ENCODE measurements at places on chromosomes 7 and 10.

DNA sequence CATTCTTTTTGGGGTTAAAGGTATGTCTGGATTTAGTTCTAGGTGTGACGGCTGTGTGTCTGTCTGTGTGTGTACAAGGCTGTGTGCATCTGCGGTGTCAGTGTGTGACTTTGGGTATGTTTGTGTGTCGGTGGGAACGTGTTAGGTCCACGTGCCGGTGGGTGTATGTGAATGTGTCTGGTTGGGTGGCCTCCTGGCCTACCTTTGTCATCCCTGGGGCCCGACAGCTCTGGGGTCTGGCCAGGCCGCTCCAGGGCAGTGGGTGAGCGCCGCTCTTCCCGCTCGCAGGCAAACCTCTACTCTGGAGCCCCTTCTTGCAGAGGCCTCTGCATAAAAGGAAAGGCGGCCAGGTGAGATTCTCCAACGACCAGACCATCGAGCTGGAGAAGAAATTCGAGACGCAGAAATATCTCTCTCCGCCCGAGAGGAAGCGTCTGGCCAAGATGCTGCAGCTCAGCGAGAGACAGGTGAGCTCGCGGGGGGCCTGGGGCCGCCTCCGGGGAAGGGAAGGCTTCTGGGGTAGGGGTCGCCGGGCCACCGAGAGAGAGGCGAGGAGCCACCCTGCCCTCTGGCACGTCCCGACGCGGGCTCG lies 2.4 kb downstream of the HHEX start:
- H3K27ac ChIP-seq: peak overlapping the region; percentile 3
- peak overlapping the region; percentile 10 for H3K4me3 ChIP-seq
- no peak for DNase-seq
- H3K27me3 ChIP-seq: no peaks in the 10 kb centered on the region
- H3K36me3 ChIP-seq: peaks cover 9% of the 10 kb centered on the region
- peaks cover 23% of the 10 kb centered on the region for H3K4me1 ChIP-seq

DNA sequence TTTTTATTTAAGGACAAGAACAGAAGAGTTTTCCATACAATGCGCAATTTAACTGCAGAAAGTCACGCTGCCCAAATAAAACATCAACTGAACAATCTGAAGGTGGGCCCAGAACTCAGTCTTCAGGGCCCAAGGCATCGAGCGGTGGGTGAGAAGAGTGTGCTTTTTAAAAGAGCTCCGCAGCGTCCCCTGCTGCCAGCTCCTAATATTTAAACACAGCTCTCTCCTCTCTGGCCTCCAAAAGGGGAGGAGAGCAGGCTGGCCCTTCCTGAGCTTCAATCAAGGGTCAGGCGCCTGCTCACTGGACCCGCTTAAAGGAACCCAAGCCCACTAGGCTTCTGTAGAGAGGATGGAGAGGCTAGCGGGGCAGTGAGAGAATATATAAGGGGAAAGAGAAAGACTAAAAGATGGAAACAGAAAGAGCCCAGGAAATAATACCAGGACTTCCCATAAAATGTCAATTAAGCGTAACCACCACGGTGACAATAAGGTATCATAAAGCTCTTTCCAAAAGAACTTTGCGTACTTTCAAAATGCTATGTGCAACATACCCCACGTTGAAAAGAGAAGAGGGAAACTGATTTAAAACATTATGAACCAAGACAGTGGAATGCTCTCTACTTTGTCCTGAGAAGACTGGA lies 2.8 kb downstream of the FAM53B start:
- no peaks in the 10 kb centered on the region for H3K36me3 ChIP-seq
- H3K4me3 ChIP-seq: no peak overlapping the region
- peaks cover 18% of the 10 kb centered on the region for H3K4me1 ChIP-seq
- no peak overlapping the region for H3K27ac ChIP-seq

DNA sequence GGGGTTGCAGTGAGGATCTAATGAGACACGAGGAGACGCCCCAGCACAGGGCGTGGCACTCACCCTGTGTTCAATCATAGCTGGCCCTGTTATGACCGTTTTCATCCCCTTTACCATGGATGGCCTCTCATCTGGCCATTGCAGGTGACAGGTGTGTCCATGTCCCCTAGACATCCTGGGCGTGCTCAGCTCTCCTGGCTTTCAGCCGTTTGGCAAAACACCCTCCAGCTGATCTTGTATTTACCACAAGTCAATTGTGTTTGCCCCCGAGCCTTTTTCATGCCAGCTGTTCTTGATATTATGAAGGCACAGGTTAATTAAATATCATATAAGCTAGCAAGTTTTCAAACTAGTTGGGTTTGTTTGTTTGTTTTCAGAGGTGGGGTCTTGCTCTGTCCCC lies 97.1 kb downstream of the CHST15 start:
- peaks cover 4% of the 10 kb centered on the region for H3K27me3 ChIP-seq
- H3K4me3 ChIP-seq: no peak overlapping the region
- no peaks in the 10 kb centered on the region for H3K36me3 ChIP-seq

DNA sequence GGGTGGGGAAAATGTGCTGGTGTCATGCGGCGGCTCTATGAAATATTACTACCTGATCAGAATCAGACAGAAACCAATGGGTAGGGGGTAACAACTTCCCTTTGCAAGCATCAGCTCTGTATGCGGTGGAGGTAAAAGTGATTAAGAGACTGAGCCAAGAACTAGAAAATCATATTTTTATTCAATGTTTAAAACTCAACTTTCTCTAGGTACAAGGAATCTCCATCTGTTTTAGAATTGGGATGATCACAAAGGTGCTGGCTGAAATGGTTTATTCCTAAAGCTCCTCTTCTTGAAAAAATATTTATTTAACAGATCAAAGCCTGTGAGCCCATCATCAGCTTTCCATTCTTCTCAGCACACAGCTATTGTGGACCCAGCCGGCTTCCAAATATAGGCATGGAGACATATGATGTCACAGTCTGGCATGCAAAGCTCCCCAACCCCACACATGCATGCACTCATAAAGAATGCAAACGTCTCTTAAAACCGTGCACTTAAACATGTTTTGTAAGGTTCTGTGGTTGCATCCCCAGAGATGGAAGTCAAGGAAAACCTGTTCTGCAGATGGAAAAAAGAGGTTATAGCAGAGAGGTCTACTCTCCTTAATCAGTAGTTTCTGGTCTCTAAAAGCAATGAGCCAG lies 126.0 kb downstream of the SKIDA1 start:
- peak overlapping the region; percentile 47 for H3K27ac ChIP-seq
- H3K4me3 ChIP-seq: no peak overlapping the region
- H3K36me3 ChIP-seq: no peaks in the 10 kb centered on the region
- DNase-seq: peak; percentile 98

DNA sequence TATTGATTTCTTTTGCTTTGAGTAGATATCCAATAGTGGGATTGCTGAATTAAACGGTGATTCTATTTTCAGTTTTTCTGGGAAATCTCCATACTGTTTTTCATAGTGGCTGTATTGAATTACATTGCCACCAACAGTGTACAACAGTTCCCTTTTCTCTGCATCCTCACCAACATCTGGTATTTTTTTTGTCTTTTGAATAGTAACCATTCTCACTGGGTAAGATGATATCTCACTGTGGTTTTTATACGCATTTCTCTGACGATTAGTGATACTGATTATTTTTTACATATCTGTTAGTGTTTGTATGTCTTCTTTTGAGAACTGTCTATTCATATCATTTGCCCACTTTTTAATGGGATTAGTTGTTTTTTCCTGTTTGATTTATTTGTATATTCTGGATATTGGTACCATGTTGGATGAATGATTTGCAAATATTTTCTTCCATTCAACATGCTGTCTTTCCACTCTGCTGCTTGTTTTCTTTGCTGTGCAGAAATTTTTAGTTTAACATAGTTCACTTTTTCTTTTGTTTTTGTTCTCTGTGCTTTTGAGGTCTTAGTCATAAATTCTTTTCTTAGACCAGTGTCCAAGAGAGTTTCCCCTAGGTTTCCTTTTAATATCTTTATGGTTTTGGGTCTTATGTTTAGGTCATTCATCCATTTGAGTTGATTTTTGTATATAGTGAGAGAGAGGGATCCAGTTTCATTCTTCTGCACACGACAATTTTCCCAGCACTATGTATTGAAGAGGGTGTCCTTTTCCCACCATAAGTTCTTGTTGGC lies 584.7 kb downstream of the PHTF2 start:
- no peak overlapping the region for H3K4me3 ChIP-seq
- no peaks in the 10 kb centered on the region for H3K4me1 ChIP-seq
- H3K27ac ChIP-seq: no peak overlapping the region
- peak; percentile 47 for DNase-seq
- H3K27me3 ChIP-seq: no peaks in the 10 kb centered on the region

DNA sequence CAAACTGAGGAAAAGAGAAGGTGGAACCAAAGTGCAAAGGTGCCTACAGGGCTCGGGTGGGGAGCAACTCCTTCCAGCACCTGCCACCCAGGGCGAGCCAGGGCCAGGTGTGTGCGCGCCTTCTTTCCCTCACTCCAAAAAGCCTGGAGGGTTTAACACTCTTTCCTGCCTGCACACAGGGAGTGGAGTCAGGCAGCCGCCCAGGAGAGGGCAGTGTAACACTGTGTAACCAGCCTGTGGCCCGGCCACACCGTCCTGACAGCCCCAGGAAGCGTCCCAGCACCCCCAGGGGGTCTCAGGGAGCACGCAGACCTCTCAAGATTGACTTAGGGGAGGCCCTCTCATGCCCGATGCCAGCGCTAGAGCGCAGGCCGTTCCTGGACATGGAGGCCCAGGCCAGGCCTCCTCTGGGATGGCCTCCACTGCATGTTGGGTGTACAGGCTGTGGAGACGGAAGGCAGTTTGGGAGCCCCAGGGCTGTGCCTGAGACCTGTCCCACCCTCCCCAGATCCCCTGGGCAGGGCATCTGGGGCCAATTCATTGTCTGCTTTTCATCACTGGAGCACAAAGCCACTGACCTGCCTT lies 13.4 kb downstream of the BRI3 start:
- peak; percentile 47 for DNase-seq
- peaks cover 43% of the 10 kb centered on the region for H3K36me3 ChIP-seq
- H3K27ac ChIP-seq: no peak overlapping the region
- H3K4me3 ChIP-seq: no peak overlapping the region

DNA sequence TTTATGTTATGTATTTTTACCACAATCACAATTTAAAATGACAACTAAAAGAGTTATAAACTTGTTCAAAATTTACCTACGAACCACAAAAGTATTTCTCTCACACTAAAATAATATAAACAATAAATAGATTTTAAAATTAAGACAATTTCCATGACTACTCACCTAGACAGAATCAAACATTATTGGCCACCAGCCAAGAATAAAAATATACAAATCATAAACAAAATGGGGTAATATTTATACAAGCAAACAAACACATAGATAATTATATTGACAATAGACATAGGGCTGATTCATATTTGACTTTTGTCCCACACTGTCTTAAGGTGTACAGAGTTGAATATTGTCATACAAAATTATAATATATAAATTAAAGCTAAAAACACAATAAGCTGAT lies 119.6 kb upstream of the ZNF92 start:
- no peak overlapping the region for H3K4me3 ChIP-seq
- H3K4me1 ChIP-seq: no peaks in the 10 kb centered on the region
- H3K27ac ChIP-seq: no peak overlapping the region
- DNase-seq: no peak
- peaks cover 4% of the 10 kb centered on the region for H3K27me3 ChIP-seq

GRCh38 chr7:7202375-7202720 lies 20.0 kb downstream of the C1GALT1 start:
- no peaks in the 10 kb centered on the region for H3K4me1 ChIP-seq
- no peak overlapping the region for H3K27ac ChIP-seq
- no peaks in the 10 kb centered on the region for H3K27me3 ChIP-seq
- no peak for DNase-seq
- H3K36me3 ChIP-seq: no peaks in the 10 kb centered on the region

DNA sequence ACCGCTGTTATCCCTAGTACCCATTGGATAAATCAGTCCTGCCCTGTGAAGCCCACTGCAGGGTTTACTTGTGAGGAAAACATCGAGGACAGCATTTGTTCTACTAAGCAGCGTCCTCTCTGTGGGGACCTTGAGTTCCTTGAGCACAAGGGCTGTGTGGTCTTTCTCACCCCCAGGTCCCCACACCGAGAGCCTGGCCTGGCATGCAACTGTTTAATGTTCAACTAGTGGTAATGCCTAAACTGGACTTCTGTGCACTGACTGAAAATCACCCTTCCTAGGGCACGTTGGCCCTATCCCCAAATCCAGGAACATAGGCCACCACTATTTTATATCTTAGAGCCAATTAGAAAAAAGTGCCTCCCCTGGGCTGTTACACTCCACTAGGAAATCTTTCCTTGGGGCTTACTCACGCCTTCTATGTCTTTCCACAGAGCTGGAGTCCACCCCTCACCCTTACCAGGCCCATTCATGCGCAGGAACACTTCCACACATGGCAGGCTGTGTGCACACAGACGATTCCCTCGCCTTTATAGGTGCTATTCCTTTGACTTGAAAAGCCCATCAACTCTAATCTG lies 1.7 kb upstream of the TMEM213 start:
- H3K27me3 ChIP-seq: no peaks in the 10 kb centered on the region
- DNase-seq: no peak
- no peak overlapping the region for H3K4me3 ChIP-seq
- H3K36me3 ChIP-seq: no peaks in the 10 kb centered on the region

DNA sequence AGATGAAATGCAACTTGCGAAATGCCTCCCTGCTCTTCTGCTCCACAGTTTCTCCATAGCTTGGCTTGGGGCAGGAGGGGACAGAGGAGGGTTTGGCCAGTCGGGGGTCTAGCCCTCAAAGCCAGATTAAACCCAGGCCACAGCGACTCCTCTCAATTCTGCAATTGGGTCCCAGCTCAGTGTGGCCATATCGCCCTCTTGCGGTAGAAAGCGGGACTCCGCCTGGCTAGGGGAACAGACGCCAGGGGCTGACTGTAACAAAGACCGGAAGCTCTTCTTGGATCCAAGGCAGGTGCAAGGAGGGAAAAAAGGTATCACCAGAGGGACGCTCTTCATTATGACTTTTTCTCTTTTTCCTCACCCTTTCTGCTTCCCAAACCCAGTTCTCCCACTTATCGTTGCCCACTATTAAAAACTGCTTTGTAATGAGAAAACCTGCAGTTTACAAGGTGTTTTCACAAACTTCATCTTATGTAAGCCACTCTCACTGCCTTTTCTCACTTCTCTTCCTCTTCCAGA lies 36.6 kb upstream of the TNPO3 start:
- peak; percentile 44 for DNase-seq
- no peak overlapping the region for H3K27ac ChIP-seq
- H3K4me3 ChIP-seq: no peak overlapping the region
- H3K4me1 ChIP-seq: no peaks in the 10 kb centered on the region
- no peaks in the 10 kb centered on the region for H3K36me3 ChIP-seq

DNA sequence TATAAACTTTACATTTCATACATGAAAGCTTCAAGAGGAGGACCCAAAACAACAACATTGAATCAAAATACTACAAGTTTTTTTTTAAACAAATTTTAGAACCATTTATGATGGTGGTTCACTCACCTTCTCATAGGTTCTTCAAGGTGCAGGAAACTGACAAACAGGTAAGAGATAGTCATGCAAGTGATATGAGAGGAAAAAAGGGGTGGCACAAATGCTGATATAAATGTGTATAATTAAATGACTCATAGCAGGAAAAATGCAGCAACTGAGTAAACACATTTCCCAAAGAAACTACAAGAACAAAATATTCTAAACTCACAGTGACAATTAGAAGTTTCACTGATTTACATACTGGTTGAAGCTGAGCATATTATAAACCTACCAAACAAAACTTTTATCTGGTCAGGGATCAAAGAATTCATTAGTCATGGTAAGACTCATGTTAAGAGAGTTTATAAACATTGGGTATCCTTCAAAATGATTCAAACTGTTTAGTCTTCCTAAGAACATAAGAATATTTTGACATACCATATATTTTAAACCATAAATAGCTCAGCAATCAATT lies 14.1 kb downstream of the ZWINT start:
- H3K4me1 ChIP-seq: no peaks in the 10 kb centered on the region
- no peaks in the 10 kb centered on the region for H3K36me3 ChIP-seq
- H3K27ac ChIP-seq: no peak overlapping the region
- no peak overlapping the region for H3K4me3 ChIP-seq
- peak; percentile 19 for DNase-seq

- peak; percentile 15 for DNase-seq
- H3K4me3 ChIP-seq: no peak overlapping the region
- H3K27ac ChIP-seq: peak overlapping the region; percentile 73
- H3K27me3 ChIP-seq: no peaks in the 10 kb centered on the region
- peaks cover 33% of the 10 kb centered on the region for H3K4me1 ChIP-seq
These were observed 167.4 kb upstream of the SH2B2 start for GRCh38 chr7:102119213-102119651.
